ENCODE measurements at places on chromosomes 7 and 10. TPM values are rescaled to one million over a fixed set of nuclear protein-coding genes. Genes with fewer than 3 reads are reported as not detected.

- H3K36me3 ChIP-seq, result no peaks in the 10 kb centered on the region
- H3K4me1 ChIP-seq, result no peaks in the 10 kb centered on the region
- no peak overlapping the region for H3K4me3 ChIP-seq
- DNase-seq, result no peak
- no peak overlapping the region for H3K27ac ChIP-seq
These were observed 30.5 kb downstream of the C10orf53 start for GRCh38 chr10:49709934-49710333.

DNA sequence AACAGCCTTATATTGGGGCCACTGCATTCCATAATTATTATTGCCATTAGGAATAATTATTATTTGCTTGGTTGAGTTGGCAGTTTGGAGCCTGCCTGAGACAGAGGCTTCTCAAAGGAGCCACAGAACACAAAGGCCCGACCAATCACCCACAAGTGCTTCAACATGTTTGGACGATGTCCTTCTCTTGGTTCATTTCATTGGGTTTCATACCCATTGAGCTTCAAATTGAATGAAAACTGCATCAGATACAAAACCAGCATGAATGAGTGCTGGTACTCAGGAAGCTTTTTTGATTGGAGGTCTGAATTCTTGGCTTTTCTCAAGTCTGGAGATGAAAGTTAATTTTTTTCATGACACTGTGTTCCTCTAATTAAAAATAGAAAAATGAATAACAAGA, 168.3 kb downstream of the CREB5 start:
- H3K27ac ChIP-seq, result no peak overlapping the region
- H3K4me3 ChIP-seq, result no peak overlapping the region
- no peaks in the 10 kb centered on the region for H3K36me3 ChIP-seq
- H3K27me3 ChIP-seq, result no peaks in the 10 kb centered on the region
- no peak for DNase-seq

GRCh38 chr7:43729924-43730248, 563 bp upstream of the COA1 start:
- no peak for DNase-seq
- H3K4me1 ChIP-seq, result peaks cover 7% of the 10 kb centered on the region
- no peaks in the 10 kb centered on the region for H3K36me3 ChIP-seq
- peak overlapping the region; percentile 97 for H3K4me3 ChIP-seq
- H3K27ac ChIP-seq, result peak overlapping the region; percentile 64

GRCh38 chr10:17841050-17841449, 31.9 kb downstream of the MRC1 start:
- H3K36me3 ChIP-seq, result no peaks in the 10 kb centered on the region
- H3K4me1 ChIP-seq, result peaks cover 16% of the 10 kb centered on the region
- no peaks in the 10 kb centered on the region for H3K27me3 ChIP-seq
- no peak overlapping the region for H3K27ac ChIP-seq
- DNase-seq, result peak; percentile 46

GRCh38 chr7:5231811-5232484, 41.9 kb downstream of the WIPI2 start:
- no peak overlapping the region for H3K27ac ChIP-seq
- no peaks in the 10 kb centered on the region for H3K4me1 ChIP-seq
- DNase-seq, result no peak
- H3K27me3 ChIP-seq, result no peaks in the 10 kb centered on the region
- peaks cover 25% of the 10 kb centered on the region for H3K36me3 ChIP-seq
- H3K4me3 ChIP-seq, result no peak overlapping the region

DNA sequence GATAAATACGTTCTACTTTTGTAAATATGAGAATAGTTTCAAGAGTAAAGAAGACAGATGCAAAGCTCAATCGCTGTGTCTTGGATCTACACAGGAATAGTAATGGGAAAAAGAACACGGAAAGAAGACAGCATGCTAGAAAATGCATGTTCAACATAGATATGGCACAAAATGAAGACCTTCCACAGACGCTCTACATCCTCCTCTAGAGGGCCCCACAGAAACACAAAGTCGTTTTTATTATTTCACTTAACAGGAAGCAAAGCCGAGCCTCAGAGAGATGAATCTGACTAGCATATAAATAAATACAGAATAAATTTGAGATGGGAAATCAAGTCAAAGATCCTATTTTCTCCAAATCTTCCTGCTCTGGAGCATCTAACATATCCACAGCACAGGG, 292.6 kb downstream of the PARD3 start:
- no peaks in the 10 kb centered on the region for H3K27me3 ChIP-seq
- no peak for DNase-seq
- no peak overlapping the region for H3K27ac ChIP-seq
- H3K36me3 ChIP-seq, result no peaks in the 10 kb centered on the region
- no peak overlapping the region for H3K4me3 ChIP-seq
- peaks cover 22% of the 10 kb centered on the region for H3K4me1 ChIP-seq

DNA sequence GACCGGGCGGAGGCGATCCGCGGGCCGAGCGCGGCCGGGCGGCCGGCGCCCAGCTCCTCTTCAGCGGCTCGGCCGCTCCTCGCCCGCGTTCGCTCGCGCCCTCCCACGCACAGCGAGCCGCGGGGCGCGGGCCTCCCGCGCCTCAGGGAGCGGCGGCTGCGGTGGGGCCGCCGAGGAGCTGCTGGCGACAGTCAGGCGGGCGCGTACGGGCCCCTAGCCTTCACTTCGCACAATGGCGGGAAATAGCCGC, at the start of gene MCMBP:
Gene MCMBP, minus strand, starts transcription at position 234 of the 250 bp plus-strand sequence. CDS start 259 bp downstream, outside the sequence.
- H3K4me1 ChIP-seq, result peaks cover 17% of the 10 kb centered on the region
- DNase-seq, result no peak
- no peaks in the 10 kb centered on the region for H3K36me3 ChIP-seq
- peak within 1 kb of the TSS; percentile 80 for H3K27ac ChIP-seq
- H3K4me3 ChIP-seq, result peak within 1 kb of the TSS; percentile 82

DNA sequence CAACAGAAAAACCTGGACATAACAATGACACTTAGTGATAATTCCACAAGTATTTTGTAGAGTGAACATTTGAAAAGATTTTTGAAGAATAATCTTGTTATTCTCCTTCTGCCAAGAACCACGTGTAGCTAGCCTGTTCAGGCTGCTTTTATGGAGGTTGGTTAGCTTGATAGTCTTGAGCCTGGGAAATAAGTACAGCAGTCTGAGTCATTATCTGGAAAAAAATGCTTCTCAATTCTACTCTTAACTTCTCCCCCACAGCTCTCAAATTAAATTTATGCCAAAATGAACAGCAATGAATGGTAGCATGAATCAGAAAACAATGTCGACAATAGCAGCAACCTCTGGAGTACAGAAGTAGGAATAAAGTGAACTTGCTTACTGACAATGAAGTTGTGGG, 63.2 kb downstream of the GPR37 start:
- H3K27me3 ChIP-seq, result no peaks in the 10 kb centered on the region
- H3K27ac ChIP-seq, result no peak overlapping the region
- H3K4me3 ChIP-seq, result no peak overlapping the region

GRCh38 chr7:155000795-155001194, 2.1 kb downstream of the PAXIP1 start:
- H3K36me3 ChIP-seq, result peaks cover 19% of the 10 kb centered on the region
- DNase-seq, result no peak
- no peaks in the 10 kb centered on the region for H3K27me3 ChIP-seq
- H3K27ac ChIP-seq, result no peak overlapping the region
- H3K4me3 ChIP-seq, result no peak overlapping the region

Gene MBLAC1
- polyA plus RNA-seq, result 1.3 TPM
